ENCODE measurements at places on chromosomes 11 and 22. TPM values are rescaled to one million over a fixed set of nuclear protein-coding genes. Genes with fewer than 3 reads are reported as not detected.

PDE3B gene
- 14.3 TPM for total RNA-seq

NXPE2 gene
- total RNA-seq, result not detected

ANGPTL5 gene
- total RNA-seq, result not detected

NELL1 gene
- total RNA-seq, result 0.15 TPM

SGSM1 gene
- total RNA-seq, result 1.1 TPM

APOA5 gene
- total RNA-seq, result 0.25 TPM

DNA sequence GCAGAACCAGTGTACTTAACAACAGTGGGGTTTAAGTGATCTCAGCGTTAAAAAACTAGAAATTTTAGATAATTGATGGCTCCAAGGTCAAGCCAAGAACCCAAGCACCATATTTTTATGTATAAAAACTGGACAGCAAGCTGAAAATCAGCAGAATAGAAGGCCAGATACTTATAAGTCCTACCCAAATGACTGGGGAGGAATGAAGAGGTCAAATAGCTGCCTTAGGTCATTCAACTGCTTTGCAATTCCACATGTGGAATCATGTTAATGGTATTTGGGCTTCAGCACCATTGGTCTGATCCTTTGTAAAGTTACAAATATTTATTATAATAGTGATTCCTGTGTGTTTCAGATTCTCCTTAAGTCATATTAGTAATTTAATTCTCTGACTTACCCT is 108.4 kb downstream of the FAT3 start:
- no peak for DNase-seq

- DNase-seq, result no peak
Measured at GRCh38 chr11:66564538-66564937, 3.9 kb downstream of the CTSF start.

DNA sequence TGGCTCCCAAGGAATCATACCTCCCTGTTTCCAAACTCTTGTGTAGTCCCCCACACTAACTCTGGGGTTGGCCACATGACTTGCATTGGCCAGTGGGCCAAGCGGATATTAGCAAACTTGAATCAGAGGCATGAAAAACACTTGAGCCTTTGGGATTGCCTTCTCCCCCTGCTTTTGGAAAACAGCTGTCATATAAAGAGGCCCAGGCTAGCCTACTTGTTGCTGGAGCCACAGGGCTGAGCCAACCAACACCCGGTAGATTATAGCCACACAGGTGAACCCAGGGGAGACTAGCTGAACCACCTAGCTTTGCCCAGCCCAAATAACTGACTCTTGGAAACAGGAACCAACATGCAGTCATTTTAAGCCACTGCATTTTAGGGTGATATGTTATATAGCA is 354.8 kb downstream of the TENM4 start:
- no peak for DNase-seq

GRCh38 chr11:119375337-119376196 is 5.9 kb downstream of the USP2 start:
- DNase-seq, result peak; percentile 57

DNA sequence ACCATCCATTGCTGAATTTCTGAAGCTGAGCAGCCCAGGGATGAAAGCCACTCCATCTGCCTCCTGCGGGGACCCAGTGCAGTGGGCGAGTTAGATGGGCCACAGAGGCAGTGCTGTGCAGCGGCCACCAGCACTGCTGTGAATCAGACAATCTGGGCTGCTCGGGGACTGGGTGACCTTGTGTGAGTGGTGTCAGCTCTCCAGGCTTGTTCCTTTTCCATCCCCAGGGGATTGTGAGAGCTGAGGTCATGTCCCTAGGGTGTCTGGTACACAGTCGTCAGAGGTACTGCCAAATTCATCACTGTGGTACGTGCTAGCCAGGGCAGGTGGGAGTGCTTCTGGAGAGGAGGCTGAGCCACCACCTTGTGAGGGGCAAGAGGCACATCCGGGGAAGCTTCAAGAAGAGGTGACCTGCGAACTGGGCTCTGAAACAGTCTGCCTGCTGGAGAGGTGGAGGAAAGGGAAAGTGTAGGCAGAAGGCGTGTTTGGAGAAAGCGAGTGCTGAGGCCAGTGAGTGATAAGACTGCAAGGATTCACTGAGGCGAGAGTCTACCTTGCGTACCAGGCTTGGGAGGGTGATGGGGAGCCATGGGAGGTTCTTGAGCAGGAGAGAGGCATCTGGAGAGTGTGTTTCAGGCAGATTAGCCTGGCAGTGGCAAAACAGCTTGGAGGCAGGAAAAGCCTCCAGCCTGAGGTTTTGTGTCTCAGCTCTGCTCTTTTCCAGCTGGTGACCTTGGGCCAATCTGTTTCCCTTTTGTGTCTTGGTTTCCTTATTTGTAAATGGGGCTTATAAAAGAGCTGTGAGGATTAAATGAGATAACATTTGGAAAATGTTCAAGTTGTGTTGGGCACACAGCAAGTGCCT is 22.7 kb downstream of the CACNA1I start:
- DNase-seq, result no peak

DNA sequence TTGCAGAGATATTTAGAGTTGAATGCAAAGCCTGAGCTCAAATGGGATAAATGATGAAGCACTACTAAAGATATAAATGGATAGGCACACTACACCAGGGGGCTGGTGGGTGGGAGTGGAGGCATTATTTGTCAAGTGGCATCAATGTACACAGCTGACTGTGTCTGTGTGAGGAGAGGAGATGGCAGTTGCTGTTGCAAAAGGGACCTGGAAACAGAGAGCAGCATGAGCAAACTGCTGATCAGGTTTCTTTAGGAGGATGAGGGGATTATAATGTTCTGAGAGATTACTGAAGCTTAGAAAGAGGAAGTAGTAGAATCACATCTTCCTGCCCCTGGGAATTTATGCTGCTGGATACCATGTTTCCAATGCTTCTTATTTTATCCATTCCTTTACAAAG is 39.4 kb upstream of the LIN7C start:
- DNase-seq, result peak; percentile 7

GRCh38 chr22:50603511-50604255 is 3.1 kb downstream of the MAPK8IP2 start:
- DNase-seq, result peak; percentile 39

DNA sequence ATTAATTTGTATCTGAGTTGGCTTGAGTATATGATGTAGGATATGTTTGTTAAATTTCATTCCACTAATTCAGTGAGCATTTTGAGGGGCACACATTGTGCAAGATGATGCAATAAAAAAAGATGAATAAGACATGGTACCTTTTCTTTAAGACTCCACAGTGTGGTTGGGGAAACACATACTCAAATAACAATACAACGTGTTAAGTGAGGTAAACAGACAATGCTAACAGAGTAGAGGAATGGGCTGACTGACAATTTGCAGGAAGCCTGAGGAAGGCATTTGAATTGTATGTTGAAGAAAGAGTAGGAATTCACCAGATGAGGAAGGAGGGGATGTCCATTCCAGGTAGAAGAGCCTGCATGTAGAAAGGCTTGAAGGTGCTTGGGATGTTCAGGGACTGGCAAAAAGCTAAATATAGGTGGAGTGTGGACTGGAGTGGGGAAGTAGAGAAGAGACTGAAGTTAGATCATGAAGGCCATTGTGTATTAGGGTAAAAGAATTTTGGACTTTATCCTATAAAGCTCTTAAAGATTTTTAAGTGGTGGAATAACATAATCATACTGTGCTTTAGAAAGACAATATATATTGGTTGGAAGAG is 6.8 kb downstream of the RNF169 start:
- DNase-seq, result no peak

DNA sequence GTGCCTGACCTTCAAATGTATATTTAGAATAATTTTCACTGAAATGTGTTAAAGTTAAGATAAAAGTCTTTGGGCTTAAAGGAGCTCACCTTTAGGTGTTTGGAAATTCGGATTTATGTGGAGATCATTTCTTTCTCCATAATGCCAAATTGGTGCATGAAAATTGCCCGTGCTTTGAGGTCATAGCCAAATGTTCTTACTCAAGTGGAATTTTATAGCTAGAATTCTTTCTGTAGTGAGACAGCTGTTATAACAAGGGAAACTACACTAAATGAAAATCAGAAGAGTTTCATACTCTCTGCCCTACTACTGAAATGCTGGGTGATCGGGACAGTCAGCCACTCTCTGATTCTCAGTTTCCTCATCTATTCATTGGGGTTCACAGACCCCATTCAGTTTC is 89.5 kb upstream of the DBX1 start:
- DNase-seq, result no peak

- no peak for DNase-seq
Measured at GRCh38 chr11:86063536-86063935, 5.3 kb downstream of the PICALM start.

DNA sequence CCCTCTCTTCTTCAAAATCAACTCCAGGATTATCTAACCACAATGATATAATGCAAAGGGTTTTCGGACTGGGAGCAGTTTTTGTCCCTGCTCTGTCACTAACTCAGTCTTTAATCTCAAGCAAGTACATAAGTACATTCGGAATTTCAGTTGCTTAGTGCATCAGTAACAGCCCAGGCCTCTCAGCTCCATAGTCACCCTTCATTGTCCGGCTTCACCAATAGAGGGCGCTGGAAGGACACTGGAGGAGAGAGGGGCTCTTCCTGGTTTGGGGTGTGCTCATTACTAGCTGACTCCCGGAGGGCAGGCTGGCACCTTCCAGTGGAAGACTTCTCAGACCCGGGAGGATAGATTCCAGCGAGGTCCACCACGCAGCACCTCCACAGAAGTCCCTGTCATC is 90.4 kb upstream of the PDGFD start:
- DNase-seq, result peak; percentile 85

DNA sequence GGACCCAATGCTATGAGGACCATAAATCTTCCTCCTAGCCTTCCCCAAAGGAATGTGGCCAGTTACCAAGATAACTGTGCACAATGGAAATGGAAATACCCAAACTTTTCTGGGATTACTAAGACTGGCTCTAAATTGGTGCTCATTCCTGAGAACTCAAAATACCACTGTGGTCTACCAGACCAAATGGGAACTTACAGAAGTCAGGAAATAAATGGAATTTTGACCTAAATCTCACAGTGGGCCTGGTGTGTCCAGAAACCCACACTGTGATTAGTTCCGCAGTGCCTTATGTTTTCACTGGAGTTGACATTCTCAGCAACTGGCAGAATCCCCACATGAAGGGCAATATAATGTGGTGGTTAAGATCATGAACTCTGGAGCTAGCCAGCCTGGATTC is 99.4 kb upstream of the ZC3H12C start:
- DNase-seq, result no peak

DNA sequence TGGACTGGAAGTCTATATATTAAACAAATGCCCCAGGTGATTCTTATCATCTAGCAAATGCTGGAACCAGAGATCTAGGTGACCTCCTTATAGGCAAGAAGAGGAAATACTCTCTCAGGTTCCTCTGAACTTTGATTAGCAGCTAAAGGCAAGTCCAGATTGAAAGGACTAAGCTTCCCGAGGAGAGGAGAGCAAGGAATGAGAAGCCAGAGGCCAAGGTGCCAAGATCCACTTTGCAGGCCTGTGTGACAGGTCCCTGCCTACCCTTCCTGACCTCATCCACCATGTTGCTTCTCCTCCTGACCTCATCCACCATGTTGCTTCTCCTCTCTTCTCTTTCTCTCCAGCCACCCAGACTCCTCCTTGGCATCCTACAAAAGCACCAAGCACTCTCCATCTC is 173.2 kb downstream of the LARGE1 start:
- no peak for DNase-seq

DNA sequence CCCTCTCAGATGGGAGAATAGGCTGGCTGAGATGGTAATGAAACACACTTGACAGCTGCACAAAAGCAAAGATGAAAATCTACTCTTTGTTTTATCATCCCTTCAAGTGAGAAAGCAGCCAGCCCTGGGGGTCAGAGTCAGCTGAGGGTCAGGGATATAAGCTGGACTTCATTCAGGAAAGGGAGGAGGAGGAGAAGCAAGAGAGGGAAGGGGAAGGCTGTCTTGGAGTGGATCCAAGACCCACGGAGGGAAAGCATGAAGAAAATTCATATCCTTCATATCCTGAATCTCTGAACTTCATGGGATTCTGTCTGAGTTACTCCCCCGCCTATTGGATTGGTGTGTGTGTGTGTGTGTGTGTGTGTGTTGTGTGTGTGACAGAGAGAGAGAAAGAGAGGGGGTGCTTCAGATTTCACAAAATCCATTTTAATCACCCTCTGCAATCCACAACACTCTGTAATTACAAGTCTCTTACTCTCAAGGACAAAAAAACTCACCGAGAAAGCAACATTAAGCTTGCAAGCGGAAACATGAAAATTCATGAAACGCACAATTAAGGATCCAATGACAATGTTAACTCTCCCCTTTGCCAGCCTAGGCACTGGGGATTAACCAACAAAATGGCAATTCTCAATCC is 327.7 kb downstream of the TENM4 start:
- no peak for DNase-seq

- DNase-seq, result no peak
Measured at GRCh38 chr11:68329978-68330699, 17.7 kb downstream of the LRP5 start.

DNA sequence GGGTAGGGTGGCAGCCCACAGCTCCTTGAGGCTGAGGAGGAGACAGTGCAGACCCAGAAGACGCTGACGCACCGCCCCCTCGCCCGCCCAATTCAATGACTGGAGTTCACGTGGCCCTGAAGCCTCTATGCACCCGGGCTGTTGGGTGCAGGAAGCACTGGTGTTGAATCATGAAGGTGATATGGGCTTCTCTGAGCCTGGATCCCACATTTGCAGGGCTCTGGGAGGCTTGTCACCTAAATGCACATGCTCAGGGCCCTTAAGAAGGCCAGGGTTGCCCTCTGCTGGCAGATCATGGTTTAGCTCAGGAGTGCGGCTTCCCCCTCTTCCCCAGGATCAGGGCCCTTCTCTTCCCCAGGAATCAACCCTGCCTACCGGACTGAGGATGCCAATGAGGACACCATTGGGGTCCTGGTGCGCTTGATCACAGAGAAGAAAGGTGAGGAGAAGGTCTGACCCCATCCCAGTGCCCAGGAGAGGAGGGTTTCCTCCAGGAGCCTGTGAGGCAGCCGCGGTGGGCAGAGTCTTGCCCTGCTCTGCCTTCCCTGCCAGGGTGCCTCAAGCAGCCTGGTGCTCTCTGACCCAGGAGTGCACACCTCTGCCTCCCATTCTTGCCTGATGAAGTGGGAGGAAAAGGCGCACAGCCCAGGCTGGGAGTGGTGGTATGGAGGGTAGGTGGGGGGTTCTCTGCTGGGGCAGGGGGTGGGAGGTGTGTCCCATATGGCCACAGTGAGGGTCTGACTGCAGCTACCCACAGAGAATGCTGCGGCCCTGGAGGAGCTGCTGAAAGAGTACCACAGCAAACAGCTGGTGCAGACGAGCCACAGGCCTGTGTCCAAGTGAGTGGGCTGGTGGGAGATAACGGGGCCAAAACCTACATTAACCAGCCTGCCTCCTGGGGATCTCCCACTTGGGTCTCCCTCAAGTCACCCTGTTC is 17.5 kb downstream of the RELT start:
- peak; percentile 85 for DNase-seq

GRCh38 chr22:50148991-50149721 is 21.4 kb upstream of the PANX2 start:
- DNase-seq, result peak; percentile 78

- no peak for DNase-seq
Measured at GRCh38 chr11:2466869-2467694, 22.3 kb downstream of the KCNQ1 start.
